ENCODE measurements at places on chromosomes 5 and 9.

DNA sequence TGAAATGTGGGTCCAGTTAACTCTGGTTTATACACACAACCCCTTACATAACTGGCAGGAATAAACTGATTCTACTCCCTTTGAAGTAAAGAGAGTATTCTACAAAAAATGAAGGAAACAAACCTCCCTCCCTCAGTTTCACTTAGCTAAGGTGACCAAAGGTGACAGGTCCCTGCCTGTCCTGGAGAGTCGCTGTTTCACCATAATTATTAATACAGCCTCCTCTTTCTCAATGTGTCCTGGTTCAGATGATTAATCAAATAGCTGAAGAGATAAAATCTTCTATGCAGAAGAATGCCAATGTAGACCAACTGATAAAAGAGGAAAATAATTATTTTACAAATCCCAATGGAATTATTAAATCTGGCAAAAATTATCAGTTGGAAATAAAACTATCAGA lies 163.7 kb upstream of the GNA14 start:
- DNase-seq, result no peak

DNA sequence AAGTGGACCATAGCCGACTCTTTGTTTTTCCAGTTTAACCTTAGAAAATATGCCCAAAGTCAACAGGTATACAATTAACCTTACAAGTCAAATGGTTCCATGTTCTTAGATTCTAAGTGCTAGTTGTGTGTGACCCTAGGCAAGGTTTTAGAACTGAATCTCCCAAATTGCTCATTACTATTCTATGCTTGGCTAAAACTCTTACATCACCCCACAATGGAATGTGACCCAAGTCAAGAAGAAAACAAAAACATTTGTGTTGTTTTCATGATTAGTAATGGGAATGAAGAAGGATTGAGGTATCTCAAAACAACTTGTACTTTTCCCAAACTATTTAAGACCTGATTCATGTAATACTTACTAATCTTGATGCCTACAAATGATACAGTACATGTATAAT lies 159.2 kb downstream of the ARRDC3 start:
- DNase-seq, result no peak

GRCh38 chr5:112546946-112547592 lies 128.0 kb upstream of the EPB41L4A start:
- no peak for DNase-seq

- DNase-seq, result no peak
Observed at GRCh38 chr9:116387934-116388698, 234.5 kb downstream of the PAPPA start.

GRCh38 chr9:27847818-27848217 lies 274.5 kb upstream of the C9orf72 start:
- DNase-seq, result no peak
